ENCODE measurements at places on chromosomes 1 and 21. TPM values are rescaled to one million over a fixed set of nuclear protein-coding genes. Genes with fewer than 3 reads are reported as not detected.
A peak's percentile ranks its signal among the peaks of the same experiment; 100 is the strongest.

Gene CTXND2
- total RNA-seq, result not detected

Gene TCHH
- under 0.01 TPM for total RNA-seq

Gene ASAP3
- total RNA-seq, result 7.7 TPM

Gene ATP8B2
- 25.3 TPM for total RNA-seq

Gene FAM72B
- 0.82 TPM for total RNA-seq

Gene RHD
- total RNA-seq, result 0.41 TPM

GRCh38 chr1:192529811-192530210 is 45.8 kb upstream of the RGS1 start:
- DNase-seq, result no peak

GRCh38 chr1:54887665-54888071 is 673 bp upstream of the DHCR24 start:
- DNase-seq, result no peak

GRCh38 chr1:61277121-61277690 is 194.8 kb downstream of the NFIA start:
- no peak for DNase-seq

DNA sequence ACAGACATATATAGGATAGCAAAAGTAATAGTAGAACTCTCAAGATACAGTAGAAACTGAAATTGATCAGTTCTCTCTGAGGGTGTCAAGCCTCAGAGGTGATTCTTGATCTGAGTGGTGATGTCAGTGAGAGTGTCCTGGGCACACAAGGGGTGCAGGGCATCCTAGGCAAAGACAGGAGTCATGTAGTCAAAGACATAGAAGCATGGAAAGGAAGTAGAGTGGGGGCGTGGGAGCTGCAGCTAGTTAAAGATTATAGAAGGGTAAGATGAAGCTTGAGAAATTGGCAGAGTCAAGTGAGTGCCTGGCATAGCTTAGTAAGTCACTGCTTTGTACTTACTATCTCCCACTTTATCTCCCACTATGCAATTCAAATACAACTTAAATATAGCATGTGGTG is 22.8 kb downstream of the CDC7 start:
- no peak for DNase-seq

DNA sequence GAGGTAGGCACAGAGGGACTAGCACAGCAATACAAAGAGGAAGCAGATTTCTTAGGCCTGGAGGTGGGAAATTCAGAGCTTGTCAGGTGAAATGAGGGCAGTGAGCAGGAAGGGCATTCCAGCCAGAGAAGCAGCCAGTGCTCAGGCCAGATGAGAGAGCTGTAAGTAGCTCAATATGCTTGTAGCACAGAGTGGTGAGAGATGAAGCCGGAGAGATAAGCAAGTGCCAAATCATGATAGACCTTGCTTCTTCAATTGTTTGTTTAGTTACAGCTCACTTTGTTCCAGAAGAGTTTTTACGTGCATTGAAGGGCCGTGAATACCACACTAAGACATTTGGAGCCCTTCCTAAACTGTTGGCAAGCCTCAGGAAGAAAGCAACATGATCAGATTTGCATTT is 42.0 kb upstream of the ADAMTS1 start:
- no peak for DNase-seq

- no peak for DNase-seq
These were observed 368.2 kb downstream of the USH2A start for GRCh38 chr1:216055004-216055403.

GRCh38 chr1:228292609-228292911 is 84.7 kb downstream of the OBSCN start:
- no peak for DNase-seq

- DNase-seq, result no peak
These were observed 650 bp downstream of the TNFAIP8L2 start for GRCh38 chr1:151157067-151157531.

- DNase-seq, result peak; percentile 77
These were observed at the start of gene GJC2 for GRCh38 chr1:228149406-228150119. Gene GJC2, plus strand, starts transcription at chr1:228149930. Its CDS starts 7,829 bp downstream, at chr1:228157759.

DNA sequence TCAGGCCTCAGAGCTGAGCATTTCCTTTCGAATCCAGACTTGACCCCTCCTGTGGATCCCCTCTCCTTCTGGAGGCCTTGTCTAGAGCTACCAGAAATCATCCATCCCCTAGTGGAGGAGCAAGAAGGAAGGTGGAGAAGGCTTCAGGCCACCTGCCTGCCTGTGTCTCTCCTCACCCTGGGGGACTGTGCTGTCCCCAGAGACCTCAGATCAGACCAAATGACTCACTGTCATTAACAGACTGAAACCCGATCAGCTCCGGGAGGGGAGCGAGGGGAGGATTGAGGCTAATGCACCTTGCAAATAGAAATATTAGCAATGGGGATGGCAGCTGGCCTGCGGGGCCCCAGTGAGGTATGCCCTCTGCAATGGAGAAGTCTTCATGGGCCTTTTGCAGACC is 2.1 kb downstream of the MYBPH start:
- no peak for DNase-seq

GRCh38 chr21:36881228-36881627 is 85.2 kb downstream of the HLCS start:
- DNase-seq, result peak; percentile 46

DNA sequence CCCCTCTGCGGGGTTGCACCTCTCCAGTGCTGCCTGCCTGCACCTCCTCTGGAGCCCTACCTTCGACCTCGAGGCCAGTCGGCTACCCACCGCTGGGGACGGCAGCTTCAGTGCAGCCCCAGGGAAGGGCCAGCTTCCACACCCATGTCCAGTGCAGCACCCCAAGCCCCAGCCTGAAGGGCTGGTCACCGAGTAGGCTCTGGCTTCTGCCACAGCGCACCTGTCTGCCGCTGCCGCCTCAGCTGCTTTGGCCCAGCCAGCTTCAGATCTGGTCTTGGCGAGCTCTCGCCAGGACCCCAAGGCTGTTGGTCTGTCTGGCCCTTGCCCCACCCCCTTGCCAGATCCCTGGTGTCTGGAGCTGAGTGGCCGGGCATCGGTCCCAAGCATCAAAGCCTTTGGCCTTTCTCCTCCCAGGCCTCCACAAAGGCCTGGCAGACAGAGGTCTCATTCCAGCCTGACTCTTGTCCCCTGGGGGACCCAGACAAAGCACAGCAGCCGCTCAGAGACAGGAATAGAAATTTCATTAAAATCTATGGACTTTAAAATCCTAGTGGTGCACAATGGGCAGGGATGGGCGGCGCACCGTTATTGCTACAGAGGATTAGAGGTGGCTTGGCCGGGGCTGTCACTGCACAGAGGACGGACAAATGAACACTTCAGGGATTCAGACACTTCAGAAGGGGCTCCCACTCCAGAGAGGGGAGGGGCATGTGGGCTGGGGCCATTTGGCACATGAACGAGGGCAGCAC is 4.8 kb downstream of the CCDC24 start:
- DNase-seq, result peak; percentile 39

Data from frontal cortex (tissue), 4 donors.